CD4-positive, alpha-beta T cell treated with Interleukin-1 beta for 1 hour (primary cell): ENCODE measurements at places on chromosomes 16 and 17.
A peak's percentile ranks its signal among the peaks of the same experiment; 100 is the strongest.

GRCh38 chr17:80613732-80614071, 69.1 kb downstream of the RPTOR start:
- no peak for DNase-seq

- DNase-seq, result no peak
These were observed 23.3 kb upstream of the SDR42E2 start for GRCh38 chr16:22139008-22139407.

GRCh38 chr17:58060596-58061191, 22.5 kb upstream of the DYNLL2 start:
- no peak for DNase-seq

DNA sequence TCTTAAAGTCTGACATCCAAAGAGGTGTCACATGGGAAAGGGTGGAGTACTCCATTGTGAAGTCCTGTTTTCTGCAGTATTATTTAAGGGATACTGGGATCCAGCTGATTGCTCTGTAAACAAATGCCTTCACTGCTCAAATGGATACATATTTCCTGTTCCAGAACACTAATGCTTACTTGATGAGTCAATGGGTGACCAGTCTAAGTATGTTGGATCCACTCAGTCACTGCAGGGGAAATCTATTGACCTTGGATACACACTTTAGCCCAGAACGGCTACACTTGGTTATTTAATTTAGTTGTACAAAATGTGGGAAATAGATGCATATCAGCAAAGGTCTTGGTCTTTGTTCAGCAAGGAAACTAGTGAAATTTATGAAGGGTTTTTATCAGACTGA, 261.4 kb downstream of the MAP2K4 start:
- DNase-seq, result no peak

DNA sequence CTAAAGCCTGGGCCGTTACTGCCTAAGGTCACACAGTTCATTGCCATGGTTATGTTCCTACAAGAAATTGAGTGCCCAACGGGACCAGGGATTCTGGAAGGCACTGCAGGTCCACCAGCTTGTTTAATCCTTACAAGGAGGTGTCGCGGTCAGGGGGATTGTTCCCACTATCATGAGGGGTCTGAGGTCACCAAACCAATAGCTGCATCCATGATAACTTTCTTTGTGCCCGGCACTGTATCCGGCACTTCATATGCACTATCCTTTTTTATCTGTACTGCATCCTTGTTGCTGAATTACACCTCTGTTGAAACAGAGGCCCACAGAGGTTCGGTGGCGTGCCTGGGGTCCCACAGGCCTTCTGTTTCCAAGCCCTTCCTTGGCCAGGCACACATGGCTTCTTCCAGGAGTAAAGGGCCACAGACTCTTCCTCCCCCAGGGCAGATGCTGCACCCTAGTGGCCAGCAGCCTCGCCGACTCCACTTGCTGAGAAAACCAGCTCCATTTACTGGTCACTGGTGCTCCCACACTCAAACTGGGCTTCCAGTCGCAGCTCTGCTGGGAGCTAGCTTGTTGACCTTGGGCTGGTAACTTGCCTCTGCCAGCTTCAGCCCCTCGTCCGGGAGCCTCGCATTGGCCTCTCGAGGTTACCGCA, 82.0 kb upstream of the PLCG2 start:
- DNase-seq, result peak; percentile 39

GRCh38 chr16:27267037-27267677, 1.4 kb downstream of the NSMCE1 start:
- DNase-seq, result no peak

GRCh38 chr17:82910770-82911169, 70.9 kb upstream of the ZNF750 start:
- no peak for DNase-seq

GRCh38 chr17:21242026-21242697, 11.0 kb downstream of the NATD1 start:
- DNase-seq, result no peak

GRCh38 chr16:54106057-54106456, 180.5 kb downstream of the IRX3 start:
- DNase-seq, result no peak

- DNase-seq, result no peak
These were observed 62.6 kb upstream of the ERN1 start for GRCh38 chr17:64192589-64192988.

DNA sequence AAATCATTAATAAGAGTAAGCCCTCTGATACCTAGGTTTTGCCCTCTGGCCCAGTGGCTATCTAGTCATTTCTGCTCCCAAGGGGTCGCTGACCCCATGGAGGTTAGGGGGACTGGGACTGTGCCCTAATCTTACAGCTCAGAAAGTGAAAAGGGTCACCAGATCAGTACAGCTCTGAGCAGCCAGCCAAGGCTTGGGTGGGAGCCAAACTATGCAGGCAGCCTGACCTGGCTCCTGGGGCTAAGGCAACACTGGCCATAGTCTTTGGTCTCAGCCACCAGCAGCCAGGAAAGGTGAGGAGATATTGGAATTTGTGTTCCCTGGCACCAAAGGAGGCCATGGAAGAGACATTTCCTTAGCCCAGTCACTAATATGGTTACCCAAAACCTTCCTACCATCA, 67.6 kb downstream of the ASIC2 start:
- DNase-seq, result no peak

DNA sequence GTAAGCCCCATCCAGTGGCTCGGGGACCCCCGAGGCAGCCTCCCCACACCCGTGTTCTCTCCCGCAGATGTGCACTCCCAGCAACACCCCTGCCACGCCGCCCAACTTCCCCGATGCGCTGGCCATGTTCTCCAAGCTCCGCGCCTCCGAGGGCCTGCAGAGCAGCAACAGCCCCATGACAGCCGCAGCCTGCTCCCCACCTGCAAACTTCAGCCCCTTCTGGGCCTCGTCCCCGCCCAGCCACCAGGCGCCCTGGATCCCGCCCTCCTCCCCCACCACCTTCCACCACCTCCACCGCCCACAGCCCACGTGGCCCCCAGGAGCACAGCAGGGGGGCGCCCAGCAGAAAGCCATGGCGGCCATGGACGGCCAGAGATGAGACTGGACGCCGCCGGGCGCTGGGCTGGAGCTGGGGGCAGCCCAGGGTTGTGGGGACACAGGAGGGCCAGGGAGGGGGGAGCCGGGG, 5.0 kb downstream of the UBALD2 start:
- DNase-seq, result no peak
